GM19239 (cell line): ENCODE measurements at places on chromosomes 5 and 9.
A peak's percentile ranks its signal among the peaks of the same experiment; 100 is the strongest.

GRCh38 chr5:127565586-127566270 is 48.3 kb downstream of the PRRC1 start:
- DNase-seq, result no peak

DNA sequence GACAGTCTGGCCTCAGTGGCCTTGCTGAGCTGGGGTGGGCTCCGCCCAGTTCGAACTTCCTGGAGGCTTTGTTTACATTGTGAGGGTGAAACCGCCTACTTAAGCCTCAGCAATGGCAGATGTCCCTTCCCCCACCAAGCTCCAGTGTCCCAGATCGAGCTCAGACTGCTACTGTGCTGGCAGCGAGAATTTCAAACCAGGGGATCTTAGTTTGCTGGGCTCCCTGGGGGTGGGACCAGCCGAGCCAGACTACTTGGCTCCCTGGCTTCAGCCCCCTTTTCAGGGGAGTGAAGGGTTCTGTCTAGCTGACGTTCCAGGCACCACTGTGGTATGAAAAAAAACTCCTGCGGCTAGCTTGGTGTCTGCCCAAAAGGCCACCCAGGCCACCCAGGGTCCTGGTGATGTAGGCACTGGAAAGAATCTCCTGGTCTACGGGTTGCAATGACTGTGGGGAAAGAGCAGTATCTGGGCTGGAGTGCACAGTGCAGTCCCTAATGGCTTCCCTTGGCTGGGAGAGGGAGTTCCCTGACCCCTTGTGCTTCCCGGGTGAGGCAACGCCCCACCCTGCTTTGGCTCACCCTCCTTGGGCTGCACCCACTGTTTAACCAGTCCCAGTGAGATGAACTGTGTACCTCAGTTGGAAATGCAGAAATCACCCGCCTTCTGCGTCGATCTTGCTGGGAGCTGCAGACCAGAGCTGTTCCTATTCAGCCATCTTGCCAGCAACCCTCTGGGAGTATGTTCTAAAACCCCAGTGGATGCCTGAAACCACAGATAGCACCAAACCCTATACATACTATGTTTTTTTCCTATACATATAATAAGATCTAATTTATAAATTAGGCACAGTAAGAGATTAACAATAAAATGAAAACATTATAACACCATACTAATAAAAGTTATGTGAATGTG is 95.5 kb downstream of the TMEM161B start:
- no peak for DNase-seq

GRCh38 chr9:121945849-121946248 is 147.3 kb downstream of the TTLL11 start:
- DNase-seq, result no peak

DNA sequence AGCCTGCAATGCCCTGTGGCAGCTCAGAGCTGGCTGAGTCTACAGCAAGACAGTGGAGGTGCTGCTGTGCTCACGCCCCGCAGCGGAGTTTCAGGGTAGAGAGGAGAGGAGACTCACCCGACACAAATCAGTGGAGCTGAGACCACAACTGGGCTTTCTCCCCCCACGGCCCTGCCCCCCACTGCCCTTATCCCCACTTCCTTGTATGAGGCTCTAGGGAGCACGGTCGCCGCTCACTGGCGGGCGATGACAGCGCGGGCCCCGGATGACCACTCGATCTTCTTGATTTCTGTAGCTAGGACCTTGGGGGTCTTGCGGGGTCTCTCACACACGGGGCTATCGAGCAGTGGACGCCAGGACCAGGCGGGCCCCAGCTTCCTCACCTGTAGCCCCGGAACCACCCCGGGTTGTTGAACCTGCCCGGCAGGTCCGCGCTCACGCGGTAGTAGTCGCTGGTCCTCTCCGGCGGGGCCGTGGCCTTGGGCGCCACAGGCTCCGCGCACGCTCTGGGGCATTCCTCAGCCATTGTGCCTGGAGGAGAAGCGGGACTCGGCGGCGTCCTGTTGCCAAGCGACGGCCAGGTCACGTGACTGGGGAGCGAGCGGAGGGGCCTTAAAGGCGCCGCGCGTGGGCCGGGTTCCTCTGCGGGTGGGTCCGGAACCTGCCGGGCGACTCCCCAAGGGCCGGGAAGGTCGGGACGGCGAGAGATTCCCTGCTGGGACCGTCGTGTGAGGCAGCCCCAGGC is 984 bp upstream of the MRPS2 start:
- peak; percentile 89 for DNase-seq

DNA sequence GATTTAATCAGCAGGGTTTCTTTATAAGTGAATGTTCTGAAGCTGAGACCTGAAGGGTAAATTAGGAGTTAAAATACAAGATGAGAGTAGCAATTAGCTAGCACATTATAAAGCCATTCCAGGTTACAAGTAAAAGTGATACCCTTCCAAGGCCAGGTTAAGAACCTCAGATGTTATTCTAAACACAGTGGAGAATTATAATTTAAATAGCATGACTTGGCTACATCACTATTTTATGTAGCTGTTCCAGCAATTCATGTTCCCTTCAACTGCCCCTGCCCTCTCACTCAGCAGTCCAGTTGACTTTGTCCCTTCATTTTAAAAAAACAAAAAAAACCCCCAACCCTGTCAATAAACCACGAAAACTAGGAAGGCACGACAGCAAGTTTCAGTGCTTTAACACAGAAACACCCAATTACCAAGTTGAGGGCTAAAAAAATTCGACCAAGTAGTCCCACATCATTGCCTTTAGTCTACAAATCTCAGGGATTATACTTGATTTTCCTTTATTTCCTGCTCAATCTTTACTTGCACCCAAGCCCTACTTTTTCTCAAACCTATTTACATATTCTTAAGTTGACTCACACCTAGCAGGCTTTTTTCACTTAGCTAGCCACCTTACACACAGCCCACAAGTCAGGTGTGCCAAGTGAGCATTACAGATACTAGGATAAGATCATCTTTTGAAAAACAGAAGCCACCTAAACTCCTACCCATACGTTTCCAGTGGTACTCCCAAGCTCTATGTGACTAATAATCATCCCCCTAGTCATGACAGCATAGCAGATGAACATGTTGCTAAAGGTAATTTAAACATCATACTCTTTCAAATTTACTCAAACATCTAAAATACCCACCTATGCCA is 3.4 kb downstream of the RPL37 start:
- DNase-seq, result no peak

DNA sequence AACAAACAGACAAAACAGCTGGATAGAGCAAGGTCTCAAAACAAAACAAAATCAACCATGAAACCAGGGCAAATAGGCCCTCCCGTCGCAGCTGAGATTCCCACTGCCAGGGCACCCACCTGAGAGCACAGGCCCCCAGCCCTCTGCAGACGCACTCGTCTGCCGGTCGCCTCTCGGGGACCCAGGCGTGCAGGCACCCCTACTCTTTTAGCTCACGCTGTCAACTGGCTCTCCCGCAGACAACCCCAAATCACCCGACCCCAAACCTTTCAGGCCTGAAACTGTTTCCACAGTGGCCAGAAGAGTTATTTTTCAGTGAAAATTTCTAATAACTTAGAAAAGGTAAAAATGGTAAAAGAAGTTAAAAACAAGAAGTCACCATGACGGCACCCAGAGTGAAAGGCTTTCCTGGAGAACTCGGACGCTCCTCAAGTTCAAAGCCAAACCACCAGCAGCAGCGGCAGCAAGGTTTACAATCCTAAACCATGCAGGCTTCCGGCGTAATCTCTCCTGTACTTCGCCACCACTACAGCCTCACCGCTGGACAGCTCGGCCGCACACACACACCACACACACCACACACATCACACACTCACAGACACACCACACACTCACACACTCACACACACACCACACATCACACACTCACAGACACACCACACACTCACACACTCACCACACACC is 1.9 kb upstream of the UBE2QL1 start:
- no peak for DNase-seq

DNA sequence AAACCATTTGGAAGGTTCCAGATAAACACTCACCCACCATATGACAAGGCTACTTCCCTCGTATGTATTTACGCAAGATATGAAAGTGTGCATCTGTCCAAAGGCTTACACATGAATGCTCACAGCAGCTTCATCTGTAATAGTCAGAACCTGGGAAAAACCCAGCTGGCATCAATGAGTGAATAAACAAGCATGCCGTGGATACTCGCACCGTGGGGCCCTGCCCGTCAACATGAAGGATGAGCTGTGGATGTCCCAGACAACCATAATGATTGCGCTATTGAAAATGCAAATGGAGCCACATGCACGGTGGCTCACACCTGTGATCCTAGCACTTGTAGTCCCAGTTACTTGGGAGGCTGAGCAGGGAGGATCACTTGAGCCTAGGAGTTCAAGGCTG is 60.6 kb upstream of the FCN1 start:
- DNase-seq, result no peak

DNA sequence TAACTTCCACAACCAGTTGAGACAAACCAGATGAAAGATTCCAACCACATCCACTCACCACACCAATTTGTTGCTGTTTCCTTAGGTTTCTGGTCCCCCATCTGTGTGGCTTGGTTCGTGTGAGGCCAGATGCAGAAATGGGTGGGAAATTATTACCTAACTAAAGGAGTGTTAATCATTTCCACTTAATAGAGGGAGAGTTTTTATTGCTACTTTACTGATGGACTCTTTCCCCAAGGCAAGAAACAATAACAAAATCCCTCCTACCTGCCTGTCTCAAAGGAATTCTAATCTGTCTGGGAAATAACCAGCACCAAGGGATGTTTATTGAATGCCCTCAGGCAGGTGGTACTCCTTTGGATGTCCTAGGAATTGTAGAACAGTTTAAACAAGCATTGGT is 76.3 kb downstream of the TMEM167A start:
- DNase-seq, result no peak

GRCh38 chr5:73378070-73378469 is 70.5 kb downstream of the FOXD1 start:
- no peak for DNase-seq

GRCh38 chr9:101229606-101230005 is 155.2 kb downstream of the BAAT start:
- no peak for DNase-seq

GRCh38 chr5:160471761-160472160 is 50.1 kb downstream of the PTTG1 start:
- no peak for DNase-seq

DNA sequence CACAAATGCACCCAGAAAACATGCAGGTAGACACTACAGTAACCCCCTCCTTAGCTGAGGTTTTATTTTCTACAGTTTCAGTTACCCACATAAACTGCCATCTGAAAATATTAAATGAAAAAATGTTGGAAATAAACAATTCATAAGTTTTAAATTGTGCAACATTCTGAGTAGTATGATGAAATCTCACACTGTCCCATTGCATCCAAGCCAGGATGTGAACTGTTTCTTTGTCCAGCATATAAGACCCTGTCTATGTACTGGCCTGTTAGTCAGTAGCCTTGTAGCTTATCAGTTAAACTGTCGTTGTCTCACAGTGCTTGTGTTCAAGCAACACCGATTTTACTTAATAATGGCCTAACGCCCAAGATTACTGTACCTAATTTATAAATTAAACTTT is 630.5 kb downstream of the ANXA1 start:
- no peak for DNase-seq

GRCh38 chr5:14599476-14600127 is 18.0 kb downstream of the OTULINL start:
- DNase-seq, result no peak

GRCh38 chr5:40570408-40571129 is 109.1 kb upstream of the PTGER4 start:
- no peak for DNase-seq

DNA sequence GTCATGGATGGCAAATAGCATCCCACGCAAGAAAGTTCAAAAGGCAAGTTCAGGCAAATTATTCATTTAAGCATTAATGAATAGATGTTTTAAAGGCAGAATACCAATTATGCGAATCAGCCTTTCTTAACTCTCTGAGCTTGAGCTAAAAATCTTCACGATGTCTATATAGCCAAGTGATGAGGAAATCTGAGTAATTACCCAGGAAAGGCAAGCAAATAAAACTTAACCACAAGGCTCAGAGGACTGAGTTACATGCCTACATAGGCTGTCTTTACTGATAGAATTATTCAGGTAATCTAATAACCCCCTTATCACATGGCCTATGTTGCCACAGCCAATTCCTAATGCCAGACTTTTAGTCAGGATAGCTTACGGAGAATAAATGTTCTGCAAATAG is 120.8 kb upstream of the MTAP start:
- no peak for DNase-seq

GRCh38 chr5:114223866-114224265 is 138.0 kb upstream of the KCNN2 start:
- no peak for DNase-seq

DNA sequence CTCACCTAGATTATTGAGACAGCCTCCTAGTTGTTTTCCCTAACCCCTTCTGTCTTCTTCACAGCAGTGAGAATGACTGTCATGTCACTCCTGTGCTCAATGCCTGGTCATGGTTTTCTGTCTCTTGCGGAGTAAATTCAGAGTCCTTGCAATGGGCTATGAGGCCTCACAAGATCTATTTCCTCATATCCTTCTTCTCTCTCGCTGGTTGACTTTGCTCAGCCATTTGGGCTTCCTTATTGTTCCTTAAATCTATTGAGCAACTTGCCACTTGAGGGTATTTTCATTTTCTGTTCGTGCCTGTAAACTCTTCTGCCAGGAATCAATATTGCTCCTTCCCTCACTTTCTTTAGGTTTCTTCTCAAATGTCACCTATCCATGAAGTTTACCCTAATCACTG is 9.0 kb downstream of the PPP3R2 start:
- no peak for DNase-seq

DNA sequence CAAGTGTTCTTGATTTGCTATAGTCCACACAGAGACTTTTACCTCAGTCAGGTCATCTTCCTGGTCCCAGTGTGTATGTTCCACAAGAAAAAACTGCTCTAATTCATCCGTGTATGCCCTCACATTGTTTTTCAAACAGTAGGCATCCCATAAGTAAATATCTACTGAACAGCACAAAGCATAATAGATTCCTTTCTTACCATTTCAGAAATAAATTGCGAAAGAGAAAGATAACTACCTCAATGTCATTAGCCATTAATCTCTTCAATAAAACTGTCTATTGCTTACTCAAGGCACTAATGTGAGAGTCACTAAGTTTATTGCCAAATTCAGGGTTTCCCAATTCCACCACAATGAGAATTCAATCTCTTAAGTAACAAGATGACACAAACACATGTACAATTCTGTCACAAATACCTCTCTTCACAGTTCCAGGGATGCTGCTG is 9.6 kb downstream of the FBXW2 start:
- DNase-seq, result no peak

- no peak for DNase-seq
Measured at GRCh38 chr5:58929726-58930125, 346.9 kb downstream of the RAB3C start.

GRCh38 chr9:3746296-3747275 is 220.8 kb upstream of the RFX3 start:
- DNase-seq, result no peak

DNA sequence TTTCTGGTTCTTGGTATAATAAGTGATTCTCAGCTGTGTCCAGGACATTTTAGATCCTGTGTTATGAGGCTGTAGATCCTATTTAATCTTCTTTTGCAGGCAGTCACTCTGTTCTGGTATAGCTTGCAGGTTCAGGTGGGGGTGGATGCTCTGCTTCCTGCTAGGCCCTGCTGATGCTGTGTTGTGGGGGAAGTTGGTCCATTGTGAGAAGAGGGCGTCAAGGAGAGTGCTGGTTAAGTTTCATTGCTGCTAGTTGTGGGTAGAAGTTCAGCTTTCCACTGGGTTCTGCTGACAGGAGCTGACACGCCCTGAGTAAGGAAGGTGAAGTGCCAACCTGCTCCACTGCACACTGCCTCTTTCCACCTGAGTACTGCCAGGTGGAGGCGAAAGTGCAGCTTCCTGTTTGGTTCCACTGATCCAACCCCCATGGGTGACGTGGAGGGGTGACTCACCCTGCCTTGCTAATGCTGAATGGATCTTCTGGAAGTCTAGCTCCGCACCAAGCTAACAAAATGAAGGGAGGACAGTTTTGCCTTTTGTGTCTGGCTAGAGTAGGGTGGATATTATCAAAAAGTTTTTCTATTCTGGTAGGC is 16.3 kb downstream of the NMRK1 start:
- no peak for DNase-seq
